ENCODE measurements at places on chromosomes 12 and 14.

GRCh38 chr12:88360343-88360742, 218.2 kb downstream of the TMTC3 start:
- no peak for DNase-seq

GRCh38 chr12:54486173-54486867, 11.2 kb upstream of the NCKAP1L start:
- DNase-seq = no peak

GRCh38 chr12:28870839-28871440, 278.1 kb upstream of the FAR2 start:
- peak; percentile 34 for DNase-seq

GRCh38 chr14:22407033-22407432, 182.0 kb downstream of the DAD1 start:
- DNase-seq = no peak

- DNase-seq = no peak
Observed at GRCh38 chr14:41810362-41810761, 203.7 kb downstream of the LRFN5 start.

GRCh38 chr14:29339494-29340172, 573.0 kb downstream of the FOXG1 start:
- DNase-seq = peak; percentile 2

- no peak for DNase-seq
Observed at GRCh38 chr14:105899071-105899641, 372.8 kb downstream of the TMEM121 start.

- DNase-seq = no peak
Observed at GRCh38 chr14:51511265-51511664, 140.4 kb upstream of the FRMD6 start.

GRCh38 chr12:99042226-99042625, 397.1 kb downstream of the APAF1 start:
- DNase-seq = no peak

DNA sequence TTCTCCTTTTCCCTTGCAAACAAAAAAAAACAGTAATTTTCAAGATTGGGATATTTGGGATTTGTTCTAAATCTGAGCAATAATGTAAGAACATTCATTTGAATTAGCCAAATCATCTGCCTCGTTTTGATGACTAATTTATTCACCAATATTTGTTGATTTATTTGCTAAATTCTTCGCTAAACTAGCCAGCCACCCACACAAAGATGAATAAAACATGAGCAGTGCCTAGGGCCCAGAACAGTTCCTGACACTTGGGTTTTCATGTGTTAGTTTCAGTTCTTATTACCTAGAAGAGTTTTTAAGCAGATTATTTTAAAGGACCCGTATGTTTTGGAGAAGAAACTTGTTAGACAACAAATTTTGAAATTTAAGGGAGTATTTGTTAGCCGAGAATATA, 1.4 kb downstream of the ETNK1 start:
- DNase-seq = peak; percentile 38

DNA sequence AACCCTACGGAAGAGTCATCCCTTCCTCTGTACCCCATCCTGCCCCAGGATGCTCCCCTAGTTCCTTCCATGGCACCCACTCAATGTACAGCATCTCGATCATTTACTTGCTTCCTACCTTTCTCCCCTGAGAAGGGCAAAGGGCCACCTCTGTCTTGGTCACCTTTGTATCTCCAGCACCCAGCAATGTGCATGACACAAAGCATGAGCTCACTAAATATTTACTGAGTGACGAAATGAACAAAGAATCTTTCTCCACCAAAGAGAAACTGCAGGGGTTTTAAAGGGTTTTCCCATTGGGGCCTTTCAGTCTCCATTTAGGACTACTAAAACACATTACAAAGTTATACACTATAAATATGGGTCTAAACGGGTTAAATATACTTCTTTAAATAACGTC, 30.6 kb downstream of the ATG14 start:
- DNase-seq = no peak

- DNase-seq = no peak
Observed at GRCh38 chr14:101556131-101556530, 5.2 kb upstream of the DIO3 start.

GRCh38 chr12:55073043-55074022, 52.9 kb upstream of the OR9K2 start:
- peak; percentile 84 for DNase-seq

- peak; percentile 54 for DNase-seq
Observed at GRCh38 chr14:73235531-73236155, 1.7 kb upstream of the PAPLN start.

GRCh38 chr12:125125271-125125670, 60.0 kb downstream of the AACS start:
- no peak for DNase-seq

- DNase-seq = peak; percentile 89
Observed at GRCh38 chr12:119544765-119545625, 48.6 kb upstream of the TMEM233 start.

DNA sequence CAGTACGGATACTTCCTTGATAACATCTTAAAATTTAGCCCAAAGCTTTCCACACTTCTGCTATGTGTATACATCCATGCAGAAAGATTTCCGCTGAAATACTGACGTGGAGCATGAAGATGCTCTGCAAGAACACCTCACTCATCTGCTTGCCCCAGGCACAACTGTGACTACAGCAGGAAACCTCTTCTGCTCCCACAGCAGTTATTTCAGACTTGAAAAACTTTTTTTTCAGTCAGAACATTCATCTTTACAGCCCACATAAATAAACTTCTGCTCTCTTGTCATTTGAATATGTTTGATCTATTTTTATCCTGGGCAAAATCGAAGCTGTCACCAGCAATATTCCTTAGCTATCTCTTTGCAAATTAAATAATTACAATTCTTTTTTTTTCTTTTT, 6.8 kb upstream of the LRIG3 start:
- DNase-seq = no peak

- DNase-seq = no peak
Observed at GRCh38 chr12:2351161-2351560, 298.4 kb downstream of the CACNA1C start.

- no peak for DNase-seq
Observed at GRCh38 chr12:129844662-129845220, 59.1 kb downstream of the TMEM132D start.

DNA sequence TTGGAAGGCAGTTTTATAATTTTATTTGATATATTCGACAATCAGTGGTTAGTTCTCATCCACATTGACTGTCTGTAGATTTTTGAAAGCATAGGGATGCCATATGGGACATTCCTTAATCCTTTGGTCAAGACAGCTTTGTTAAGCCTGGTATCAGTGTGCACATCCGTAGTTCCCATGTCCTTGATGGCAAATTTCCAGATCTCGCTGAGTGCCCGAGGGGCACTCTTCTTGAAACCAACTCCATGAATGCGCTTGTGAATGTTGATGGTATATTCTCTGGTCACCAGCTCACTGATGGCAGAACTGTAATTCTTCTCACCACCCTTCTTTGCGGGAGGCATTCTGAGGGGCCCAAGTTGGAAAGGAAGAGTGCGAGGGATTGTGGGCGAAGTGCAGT, 6.1 kb upstream of the DENND5B start:
- no peak for DNase-seq

- DNase-seq = no peak
Observed at GRCh38 chr12:16603260-16603915, 2.6 kb downstream of the LMO3 start.

GRCh38 chr12:40792792-40793386, 100.7 kb downstream of the CNTN1 start:
- no peak for DNase-seq
